ENCODE measurements at places on chromosomes 4 and X.

DNA sequence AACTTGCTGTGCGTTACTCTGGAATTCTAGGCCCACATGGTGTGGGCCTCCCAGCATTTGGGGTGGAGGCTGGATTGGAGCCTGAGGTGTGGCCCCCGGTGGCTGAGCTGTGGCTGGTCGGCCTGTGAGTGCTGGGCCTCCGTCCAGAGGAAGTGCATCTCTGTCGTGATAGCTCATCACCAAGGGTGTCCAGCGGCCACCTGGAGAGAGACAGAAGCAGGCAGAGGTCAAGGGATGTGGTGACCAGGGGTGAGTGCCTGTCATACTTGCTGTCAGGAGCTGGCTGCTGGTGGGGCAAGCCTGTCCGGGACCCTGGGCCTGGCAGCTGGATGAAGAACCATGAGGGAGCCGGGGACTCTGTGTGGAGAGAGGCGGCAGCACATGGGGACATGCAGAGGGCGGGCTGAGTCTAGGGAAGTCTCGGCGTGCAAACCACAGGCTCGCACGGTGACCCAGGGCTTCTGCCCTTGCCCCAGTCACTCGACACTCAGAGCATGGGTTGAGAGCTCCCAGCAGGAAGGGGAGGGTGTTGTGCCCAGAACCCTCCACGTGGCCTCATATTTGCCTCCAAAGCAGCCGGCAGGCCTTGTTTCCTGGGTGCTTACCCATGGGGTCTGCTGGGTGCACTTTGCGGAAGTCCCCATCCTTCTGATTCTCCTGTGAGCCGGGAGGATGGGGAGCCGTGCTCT is 6.2 kb downstream of the SORCS2 start:
- DNase-seq = no peak

GRCh38 chrX:7515681-7516413 is 327.1 kb upstream of the VCX start:
- no peak for DNase-seq

GRCh38 chr4:70997546-70997945 is 4.1 kb downstream of the DCK start:
- no peak for DNase-seq

DNA sequence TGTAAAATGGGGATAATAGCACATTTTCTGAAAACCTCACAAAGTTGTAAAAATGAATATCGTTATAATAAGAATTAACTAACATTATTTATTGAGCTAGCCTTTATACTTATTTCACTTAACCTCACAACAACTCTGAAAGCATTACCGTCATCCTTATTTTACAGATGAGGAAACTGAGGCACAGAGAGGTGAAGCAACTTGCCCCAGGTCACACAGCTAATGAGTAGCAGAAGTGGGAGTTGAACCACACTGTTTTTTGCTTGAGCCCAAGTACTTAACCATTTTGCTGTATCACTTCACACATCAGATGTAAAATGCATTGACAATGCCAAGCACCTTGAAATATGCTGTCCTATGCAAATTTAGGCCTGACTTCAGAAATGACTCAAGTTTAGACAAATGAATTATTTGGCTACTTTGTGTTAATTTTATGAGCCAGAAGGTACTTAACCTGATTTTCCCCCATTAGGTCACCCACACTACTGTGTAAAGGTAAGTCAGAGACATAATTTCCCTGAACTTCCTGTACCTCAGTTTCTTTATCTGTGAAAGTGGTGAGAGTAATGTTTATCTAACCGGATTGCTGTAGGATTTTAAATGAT is 23.1 kb downstream of the CD40LG start:
- no peak for DNase-seq

DNA sequence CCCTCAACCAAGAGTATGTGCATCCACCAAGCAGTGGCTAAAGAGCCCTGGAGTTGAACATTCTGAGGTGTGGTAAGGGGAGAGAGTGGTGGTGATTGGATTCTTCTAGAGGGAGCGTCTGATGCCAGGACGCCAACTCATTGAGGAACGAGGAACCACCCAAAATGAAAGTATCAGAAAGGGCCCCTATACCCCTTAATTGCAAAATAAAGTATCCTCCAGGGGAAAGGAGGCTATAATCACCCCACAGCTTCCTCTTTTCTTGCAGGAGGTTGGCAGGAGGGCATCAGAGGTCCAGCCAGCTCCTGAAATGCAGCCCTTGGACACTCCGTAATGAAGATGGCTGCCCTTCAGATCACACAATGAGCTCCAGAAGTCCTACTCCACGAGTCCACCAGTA is 5.3 kb upstream of the KIAA1210 start:
- no peak for DNase-seq

DNA sequence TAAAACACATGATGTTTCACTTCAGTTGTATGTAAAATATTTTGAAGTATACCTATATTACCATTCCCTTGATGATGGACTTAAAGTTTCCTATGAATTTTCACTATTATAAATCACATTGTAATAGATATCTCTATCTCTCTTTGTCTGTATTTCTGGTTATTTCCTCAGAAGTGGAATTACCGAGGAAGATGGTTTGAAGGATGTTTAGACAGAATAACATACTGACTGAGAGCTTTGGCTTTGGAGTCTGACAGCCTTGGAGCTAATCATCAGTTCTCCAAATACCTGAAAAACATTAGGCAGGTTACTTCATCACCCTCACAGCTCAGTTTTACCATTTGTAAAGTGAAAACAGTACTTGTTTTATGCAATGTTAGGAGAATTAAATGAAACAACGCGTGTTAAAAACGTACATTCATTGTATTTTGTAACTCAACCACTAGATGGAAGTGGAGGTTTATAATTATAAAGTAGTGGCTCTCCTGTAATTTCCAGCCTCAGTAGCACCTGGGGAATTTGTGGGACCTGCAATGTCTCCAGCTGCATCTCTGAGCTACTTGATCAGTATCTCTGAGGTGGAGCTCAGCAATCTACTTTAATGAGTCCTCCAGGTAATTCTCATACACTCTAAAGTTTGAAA is 14.3 kb downstream of the JCHAIN start:
- no peak for DNase-seq

DNA sequence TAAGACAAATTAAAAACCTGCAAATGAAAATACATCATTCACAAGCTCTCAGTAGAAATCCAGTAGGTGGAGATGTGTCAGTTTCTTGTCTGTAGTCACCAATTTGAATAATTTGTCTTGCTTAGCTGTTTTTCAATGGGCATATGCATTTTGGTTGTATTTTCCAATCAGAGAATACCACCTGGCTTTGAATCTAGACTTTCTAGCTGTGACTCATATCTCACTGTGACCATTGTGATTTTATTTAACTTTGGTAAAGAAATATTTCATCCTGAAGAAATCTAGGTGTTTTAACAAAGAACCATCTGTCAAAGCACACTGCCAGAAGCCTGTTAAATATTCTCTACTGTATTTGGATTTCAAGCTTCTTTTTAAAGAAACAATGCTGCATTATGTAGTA is 1650.6 kb upstream of the IGFBP7 start:
- DNase-seq = no peak

GRCh38 chr4:42315231-42315630 is 82.1 kb upstream of the SHISA3 start:
- no peak for DNase-seq

DNA sequence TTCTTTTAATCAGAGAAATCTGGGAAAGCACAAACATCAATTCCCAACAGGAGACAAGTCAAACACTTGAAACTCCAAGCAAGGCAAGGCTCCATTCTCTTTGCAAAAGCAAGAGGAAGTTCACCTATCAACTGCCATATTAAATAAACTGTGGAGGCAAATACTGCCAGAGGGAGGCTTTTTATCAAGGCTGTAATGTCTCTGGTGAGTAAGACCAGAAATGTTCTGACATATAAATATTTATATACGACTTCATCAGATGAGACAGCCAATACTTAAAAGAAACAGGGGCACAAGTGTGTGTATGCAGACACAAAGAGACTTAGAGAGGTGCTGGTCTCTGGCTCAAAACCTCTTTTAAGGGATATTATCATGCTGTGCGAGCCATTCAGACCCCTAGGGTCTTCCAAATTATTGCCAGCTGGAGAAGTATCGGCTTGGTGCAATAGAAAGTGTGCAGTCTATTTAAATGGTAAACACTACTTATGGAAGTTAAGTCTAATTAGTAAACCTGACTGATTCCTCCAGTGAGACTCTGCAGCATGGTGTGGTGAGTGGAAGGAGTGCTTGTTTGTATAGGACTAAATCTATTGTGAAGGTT is 24.4 kb downstream of the DCX start:
- no peak for DNase-seq

- DNase-seq = no peak
These were observed 23.2 kb upstream of the ZCCHC13 start for GRCh38 chrX:74280759-74281158.

DNA sequence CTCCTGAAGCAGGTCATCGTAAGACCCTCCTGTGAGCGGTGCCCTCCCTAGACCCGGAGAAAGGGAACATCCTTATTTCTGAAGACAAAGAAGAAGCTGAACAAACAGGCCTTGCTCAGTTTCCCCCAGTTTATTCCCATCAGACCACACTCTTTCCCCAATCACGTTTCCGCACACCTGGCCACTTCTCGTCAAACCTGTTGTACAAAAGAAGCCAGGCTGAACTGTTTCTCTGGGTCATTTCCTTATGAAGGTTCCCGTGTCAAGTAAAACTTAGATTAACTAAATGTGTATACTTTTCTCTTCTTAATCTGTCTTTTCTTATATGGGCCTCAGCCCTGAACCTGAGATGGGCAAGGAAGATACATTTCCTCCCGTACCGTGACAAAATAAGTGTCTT is 111.6 kb upstream of the ENPP6 start:
- no peak for DNase-seq

DNA sequence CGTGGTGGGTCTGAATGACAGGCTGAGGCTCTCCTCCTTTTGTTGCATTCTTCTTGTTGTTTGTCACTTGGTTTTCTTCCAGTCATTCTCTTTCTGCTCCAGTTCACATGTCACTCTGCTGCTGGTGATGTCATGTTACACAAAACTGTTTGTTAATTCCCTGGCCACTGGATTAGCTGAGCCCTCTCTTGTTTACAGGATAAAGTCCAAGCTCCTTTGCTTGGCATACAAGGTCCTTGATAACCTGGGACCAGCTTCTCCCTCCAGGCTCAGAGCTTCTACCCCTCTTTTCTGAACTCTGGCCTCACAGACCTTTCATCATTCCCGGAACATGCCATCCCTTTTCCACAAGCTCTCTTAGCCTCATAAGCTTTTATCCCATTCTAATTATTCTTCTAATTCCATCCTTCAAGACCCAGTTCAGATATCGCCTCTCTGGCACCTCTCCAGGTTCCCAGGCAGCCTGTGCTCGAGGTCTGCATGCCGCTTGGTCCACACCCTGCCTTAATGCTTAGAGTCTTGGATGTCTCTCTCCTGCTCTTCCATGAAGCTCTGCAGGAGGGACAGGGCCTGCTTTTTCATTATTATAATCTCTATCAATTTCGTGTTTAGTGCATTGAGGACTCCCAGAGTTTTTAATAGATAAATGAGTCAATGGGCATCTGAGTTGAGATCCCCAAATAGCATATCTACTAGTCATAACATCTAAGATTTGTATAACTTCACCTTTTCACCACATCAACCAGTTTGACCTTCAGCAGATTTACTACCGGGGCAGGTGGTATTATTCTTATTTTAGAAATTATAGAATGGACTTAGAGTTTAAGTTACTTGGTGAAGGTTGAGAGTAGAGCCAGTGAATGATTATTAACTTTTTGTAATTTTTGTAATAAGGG is 98.7 kb downstream of the TMEM131L start:
- no peak for DNase-seq

DNA sequence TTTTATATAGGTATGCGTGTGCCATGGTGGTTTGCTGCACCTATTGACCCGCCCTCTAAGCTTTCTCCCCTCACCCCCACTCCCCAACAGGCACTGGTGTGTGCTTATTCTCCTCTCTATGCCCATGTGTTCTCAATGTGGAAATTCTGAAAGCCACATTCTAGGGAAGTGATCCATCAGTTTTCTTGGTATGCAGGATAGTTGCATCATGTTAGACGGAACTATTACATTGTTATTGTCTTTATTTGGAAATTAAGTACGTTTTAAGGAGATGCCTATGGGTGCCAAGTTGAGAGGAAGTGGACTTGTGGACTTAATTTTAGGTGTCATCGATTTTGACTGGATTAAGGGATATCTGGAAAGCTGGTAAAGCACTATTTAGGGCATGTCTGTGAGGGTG is 204.6 kb downstream of the RBM46 start:
- DNase-seq = no peak

- DNase-seq = no peak
These were observed 67.1 kb downstream of the ABCG2 start for GRCh38 chr4:88091378-88091777.

GRCh38 chrX:142873214-142873613 is 152.5 kb upstream of the SPANXN4 start:
- DNase-seq = no peak

DNA sequence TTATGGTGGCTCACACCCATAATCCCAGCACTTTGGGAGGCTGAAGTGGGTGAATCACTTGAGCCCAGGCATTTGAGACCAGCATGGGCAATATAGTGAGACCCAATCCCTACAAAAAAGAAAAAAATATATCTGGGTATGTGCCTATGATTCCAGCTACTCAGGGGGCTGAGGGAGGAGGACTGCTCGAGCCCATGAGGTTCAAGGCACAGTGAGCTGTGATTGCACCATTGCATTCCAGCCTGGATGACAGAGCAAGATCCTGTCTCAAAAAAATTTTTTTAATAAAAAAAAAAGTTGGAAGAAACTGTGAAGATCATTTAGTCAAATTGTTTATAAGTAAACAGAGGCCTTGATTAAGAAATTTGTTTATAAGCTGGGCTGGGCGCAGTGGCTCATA is 39.7 kb downstream of the KLHL8 start:
- DNase-seq = no peak

GRCh38 chrX:149711545-149712236 is at the start of gene MAGEA11:
Gene MAGEA11 (plus strand): TSS chrX:149712060. CDS start chrX:149713160, 1,100 bp downstream.
- no peak for DNase-seq

- DNase-seq = no peak
These were observed 14.5 kb upstream of the DACH2 start for GRCh38 chrX:86133761-86134160.

GRCh38 chr4:98536631-98537030 is 121.8 kb downstream of the TSPAN5 start:
- no peak for DNase-seq

- no peak for DNase-seq
These were observed 8.2 kb downstream of the KLHL15 start for GRCh38 chrX:24018809-24019208.

DNA sequence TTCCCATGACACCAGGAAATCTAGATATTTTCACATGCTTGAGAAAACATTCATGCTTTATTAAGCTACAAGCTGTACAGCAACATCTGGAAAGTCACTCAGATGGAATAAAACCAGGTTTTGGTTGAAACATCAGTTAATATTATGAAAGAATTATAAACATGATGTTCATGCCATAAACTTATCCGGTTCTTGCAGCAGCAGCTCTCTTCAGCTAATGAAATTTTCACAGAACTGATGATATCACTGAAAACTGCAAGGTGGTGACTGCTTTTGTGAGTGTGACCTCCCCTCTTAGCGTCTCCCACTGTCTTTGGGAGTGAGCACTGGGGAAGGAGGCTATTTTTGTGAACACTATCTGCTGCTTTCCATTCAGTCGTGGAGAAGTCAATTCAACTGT is 56.9 kb downstream of the ARHGAP10 start:
- DNase-seq = no peak

Measured in activated naive CD4-positive, alpha-beta T cell treated with anti-CD3 and anti-CD28 coated beads, Interleukin-2, amount 50 U/mL, for 16 hours (primary cell).